ENCODE measurements at places on chromosomes 13 and 19. TPM values are rescaled to one million over a fixed set of nuclear protein-coding genes. Genes with fewer than 3 reads are reported as not detected.

- no peak for DNase-seq
- peaks cover 13% of the 10 kb centered on the region for H3K4me1 ChIP-seq
- no peaks in the 10 kb centered on the region for H3K27me3 ChIP-seq
- H3K4me3 ChIP-seq = no peak overlapping the region
- H3K36me3 ChIP-seq = peaks cover 80% of the 10 kb centered on the region
- H3K27ac ChIP-seq = no peak overlapping the region
Observed at GRCh38 chr19:2188708-2189385, 25.1 kb downstream of the DOT1L start.

NPHS1 gene
- total RNA-seq = not detected

GRCh38 chr13:114099191-114099590 lies 33.2 kb downstream of the RASA3 start:
- no peak overlapping the region for H3K27ac ChIP-seq
- H3K4me3 ChIP-seq = no peak overlapping the region
- DNase-seq = no peak
- H3K36me3 ChIP-seq = no peaks in the 10 kb centered on the region

GRCh38 chr13:59236309-59236919 lies 927.3 kb downstream of the DIAPH3 start:
- H3K36me3 ChIP-seq = no peaks in the 10 kb centered on the region
- H3K27ac ChIP-seq = no peak overlapping the region
- no peak overlapping the region for H3K4me3 ChIP-seq
- H3K4me1 ChIP-seq = no peaks in the 10 kb centered on the region
- no peaks in the 10 kb centered on the region for H3K27me3 ChIP-seq

GDF15 gene
- 2.2 TPM for total RNA-seq

- H3K27ac ChIP-seq = no peak overlapping the region
- H3K4me3 ChIP-seq = no peak overlapping the region
- no peak for DNase-seq
- no peaks in the 10 kb centered on the region for H3K4me1 ChIP-seq
- no peaks in the 10 kb centered on the region for H3K27me3 ChIP-seq
Observed at GRCh38 chr19:44284968-44285367, 19.9 kb downstream of the ZNF235 start.

DNA sequence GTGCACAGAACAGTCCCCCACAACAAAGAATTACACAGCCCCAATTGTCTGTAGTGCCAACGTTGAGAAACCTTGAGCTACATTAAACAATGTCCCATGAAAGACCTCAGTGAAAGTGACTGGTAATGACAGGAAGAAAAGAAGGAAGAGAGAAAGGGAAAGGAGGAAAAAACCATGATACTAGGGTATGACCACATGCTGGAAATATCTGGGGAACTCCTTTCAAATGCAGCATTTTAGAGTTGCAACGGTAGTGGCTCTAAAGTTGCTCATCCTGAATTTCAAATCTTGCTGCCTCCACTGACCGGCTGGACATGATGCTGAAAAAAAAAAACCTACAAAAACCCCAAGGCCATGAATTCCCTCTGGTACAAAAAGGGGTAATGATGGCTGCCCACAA lies 26.5 kb downstream of the FPR3 start:
- no peaks in the 10 kb centered on the region for H3K4me1 ChIP-seq
- H3K27me3 ChIP-seq = no peaks in the 10 kb centered on the region
- no peak overlapping the region for H3K4me3 ChIP-seq
- no peak for DNase-seq

- H3K4me1 ChIP-seq = no peaks in the 10 kb centered on the region
- DNase-seq = no peak
- H3K4me3 ChIP-seq = peak overlapping the region; percentile 94
- H3K27ac ChIP-seq = peak overlapping the region; percentile 86
Observed at GRCh38 chr19:52270266-52270885, 989 bp downstream of the ZNF766 start.

- no peaks in the 10 kb centered on the region for H3K4me1 ChIP-seq
- H3K27ac ChIP-seq = no peak overlapping the region
- DNase-seq = no peak
- no peak overlapping the region for H3K4me3 ChIP-seq
- no peaks in the 10 kb centered on the region for H3K36me3 ChIP-seq
Observed at GRCh38 chr13:33349288-33349985, 63.9 kb upstream of the STARD13 start.

- no peaks in the 10 kb centered on the region for H3K27me3 ChIP-seq
- no peak overlapping the region for H3K27ac ChIP-seq
- DNase-seq = no peak
Observed at GRCh38 chr13:27183561-27184147, 12.0 kb upstream of the USP12 start.

S1PR4 gene
- total RNA-seq = 33.7 TPM

FCER2 gene
- 359 TPM for total RNA-seq

SPINT2 gene
- total RNA-seq = 18.8 TPM

GRCh38 chr13:101218484-101218883 lies 197.8 kb downstream of the NALCN start:
- DNase-seq = no peak
- H3K4me1 ChIP-seq = no peaks in the 10 kb centered on the region
- no peaks in the 10 kb centered on the region for H3K27me3 ChIP-seq
- H3K27ac ChIP-seq = no peak overlapping the region
- H3K4me3 ChIP-seq = no peak overlapping the region
- H3K36me3 ChIP-seq = no peaks in the 10 kb centered on the region

DNA sequence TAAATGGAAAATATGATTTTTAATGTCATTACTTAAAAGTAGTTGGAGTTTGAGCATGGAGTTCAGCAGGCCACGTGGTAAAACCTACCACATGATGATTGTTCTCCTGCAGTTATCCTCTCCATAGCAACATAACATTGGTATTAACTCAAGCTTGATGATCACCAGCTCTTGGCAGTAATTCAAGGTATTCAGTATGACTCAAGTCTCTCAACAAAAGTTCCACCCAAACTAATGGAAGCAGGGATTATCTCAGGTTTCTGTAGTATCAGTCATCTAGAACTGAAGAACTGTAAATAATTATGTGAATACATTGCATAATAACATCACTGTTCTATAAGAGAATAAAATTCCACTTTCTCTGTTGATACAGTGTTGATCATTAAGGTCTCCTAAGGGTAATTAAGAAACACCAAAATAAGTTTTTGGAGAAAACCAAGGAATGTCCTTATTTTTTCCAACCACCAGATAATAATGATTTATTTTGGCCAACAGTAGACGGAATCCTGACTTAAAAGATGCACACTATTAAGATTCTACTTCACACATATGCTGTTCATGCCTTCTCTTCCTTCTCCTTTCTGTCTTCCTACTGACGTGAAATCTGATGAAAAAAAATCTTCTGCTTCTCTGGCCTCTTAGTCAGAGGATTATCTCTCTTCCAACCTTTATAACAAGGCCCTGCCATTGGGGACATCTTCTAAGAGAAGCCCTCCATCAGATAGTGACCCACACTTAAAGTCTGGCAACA lies 1092.3 kb downstream of the EFNB2 start:
- no peaks in the 10 kb centered on the region for H3K36me3 ChIP-seq
- no peak overlapping the region for H3K27ac ChIP-seq
- H3K27me3 ChIP-seq = no peaks in the 10 kb centered on the region
- no peaks in the 10 kb centered on the region for H3K4me1 ChIP-seq
- H3K4me3 ChIP-seq = no peak overlapping the region

DNA sequence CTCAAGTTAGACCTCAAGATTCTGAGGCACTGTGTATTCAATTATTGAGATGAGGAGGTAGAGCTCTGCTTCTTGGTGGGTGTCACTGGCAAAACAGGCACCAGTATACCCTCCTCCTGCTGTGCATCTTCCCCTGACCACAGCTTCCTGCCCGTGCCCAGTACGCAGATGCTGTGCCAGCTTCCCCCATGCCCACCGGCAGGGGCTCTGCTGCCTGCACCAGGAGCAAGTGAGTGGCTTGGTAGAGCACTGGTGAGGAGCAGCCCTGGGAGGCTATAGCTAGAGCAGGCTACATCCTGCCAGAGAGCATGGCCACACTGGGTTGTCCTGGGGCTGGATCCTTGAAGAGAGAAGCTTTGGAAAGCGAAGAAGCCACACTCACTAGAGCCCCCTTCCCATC lies 21.0 kb upstream of the RNF17 start:
- no peaks in the 10 kb centered on the region for H3K4me1 ChIP-seq
- H3K27ac ChIP-seq = no peak overlapping the region

DNA sequence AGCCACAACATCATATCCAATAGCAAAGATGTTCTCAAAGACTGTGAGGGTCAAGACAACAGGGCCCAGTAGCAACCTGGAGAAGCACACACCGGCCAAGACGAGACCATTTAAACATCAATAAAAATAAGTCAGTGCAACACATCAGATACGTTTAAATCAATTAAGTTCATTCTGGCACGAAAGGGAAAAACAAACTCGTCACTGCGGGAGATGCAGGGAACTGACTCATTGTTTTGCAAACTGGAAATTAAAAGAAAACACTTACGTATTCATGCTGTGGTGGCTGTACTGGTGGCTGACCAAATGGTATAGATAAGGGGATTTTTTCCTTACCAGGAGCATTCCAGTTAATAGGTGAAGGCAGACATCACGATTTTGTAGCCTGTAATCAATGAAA lies 26.3 kb upstream of the SLC15A1 start:
- H3K4me1 ChIP-seq = no peaks in the 10 kb centered on the region
- no peak overlapping the region for H3K27ac ChIP-seq
- no peak overlapping the region for H3K4me3 ChIP-seq
- no peak for DNase-seq
- no peaks in the 10 kb centered on the region for H3K27me3 ChIP-seq

DNA sequence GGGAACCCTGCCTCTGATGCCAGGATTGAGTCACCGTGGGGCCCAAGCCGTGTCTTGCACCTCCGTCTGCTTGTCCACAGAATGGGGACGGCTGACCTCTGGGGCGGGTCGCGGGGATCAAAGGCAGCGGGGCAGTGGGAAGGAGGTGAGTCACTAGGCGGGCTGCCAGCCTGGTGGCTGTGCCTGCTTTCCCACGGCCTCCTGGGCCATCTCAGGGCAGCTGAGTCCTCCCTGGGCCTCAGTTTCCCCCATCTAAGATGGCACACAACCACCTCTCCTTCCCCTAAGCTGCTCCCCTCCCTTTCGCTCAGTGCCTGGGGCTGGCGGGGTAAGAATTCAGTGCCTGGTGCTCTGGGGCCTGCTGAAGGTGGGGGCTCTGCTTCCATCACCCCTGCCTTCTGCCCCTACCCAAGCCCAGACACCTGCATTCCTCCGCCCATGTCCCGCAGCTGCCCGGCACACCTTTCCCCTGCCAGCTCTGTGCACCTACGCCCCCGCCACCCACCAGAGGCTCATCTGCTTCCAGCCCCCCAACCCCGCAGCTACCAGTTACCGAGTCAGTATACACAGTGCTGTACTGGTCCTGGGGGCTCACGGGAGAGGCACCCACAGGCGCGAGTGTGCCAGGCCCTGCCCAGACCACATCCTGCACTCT lies 3.5 kb downstream of the MKNK2 start:
- peaks cover 45% of the 10 kb centered on the region for H3K4me1 ChIP-seq
- peak overlapping the region; percentile 83 for H3K4me3 ChIP-seq
- peak overlapping the region; percentile 39 for H3K27ac ChIP-seq
- DNase-seq = no peak
- peaks cover 14% of the 10 kb centered on the region for H3K36me3 ChIP-seq

- no peaks in the 10 kb centered on the region for H3K36me3 ChIP-seq
- no peak overlapping the region for H3K4me3 ChIP-seq
- no peak for DNase-seq
- no peaks in the 10 kb centered on the region for H3K27me3 ChIP-seq
- H3K4me1 ChIP-seq = no peaks in the 10 kb centered on the region
- no peak overlapping the region for H3K27ac ChIP-seq
Observed at GRCh38 chr13:111399776-111400538, 79.5 kb downstream of the TEX29 start.

MEDAG gene
- total RNA-seq = not detected

FPR3 gene
- total RNA-seq = not detected

- no peak overlapping the region for H3K27ac ChIP-seq
- H3K4me3 ChIP-seq = no peak overlapping the region
- peaks cover 11% of the 10 kb centered on the region for H3K4me1 ChIP-seq
- no peak for DNase-seq
- H3K36me3 ChIP-seq = no peaks in the 10 kb centered on the region
Observed at GRCh38 chr13:40566811-40567210, 99.6 kb downstream of the FOXO1 start.

DNA sequence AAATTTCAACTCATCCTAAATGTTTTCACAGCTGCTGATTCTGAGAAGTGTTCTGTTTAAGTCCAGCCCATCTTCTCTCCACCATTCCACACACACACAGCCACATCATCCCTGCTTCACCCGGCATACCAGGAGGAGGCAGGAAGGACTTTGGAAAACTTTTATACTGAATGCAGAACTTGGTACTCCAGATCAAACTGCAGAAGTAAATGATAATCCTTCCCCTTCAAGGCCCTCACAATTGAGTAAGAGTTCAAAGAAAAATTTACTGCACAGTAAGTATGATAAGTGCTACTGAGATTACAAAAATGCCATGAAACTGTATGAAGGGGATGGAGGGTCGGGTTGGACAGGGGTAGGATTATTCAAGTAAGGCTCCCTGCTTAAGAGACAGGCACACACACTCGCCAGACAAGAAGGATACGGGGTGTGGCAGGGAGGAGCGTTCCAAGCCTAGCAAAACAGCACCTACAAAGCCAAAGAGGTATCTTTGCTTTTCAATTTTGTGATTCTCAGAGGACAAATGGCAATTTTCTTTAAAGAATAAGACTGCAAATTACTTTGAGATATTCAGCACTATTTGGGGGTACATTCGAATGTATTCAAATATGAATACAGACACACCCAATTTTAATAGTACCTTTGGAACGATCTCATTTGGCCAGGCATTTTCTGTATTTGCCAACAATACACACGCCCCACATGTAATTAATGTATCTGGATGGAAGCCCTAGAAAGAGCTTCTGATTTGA lies 2.5 kb downstream of the USP12 start:
- H3K4me3 ChIP-seq = peak overlapping the region; percentile 98
- no peaks in the 10 kb centered on the region for H3K27me3 ChIP-seq
- H3K27ac ChIP-seq = peak overlapping the region; percentile 89
- H3K4me1 ChIP-seq = peaks cover 13% of the 10 kb centered on the region

DNA sequence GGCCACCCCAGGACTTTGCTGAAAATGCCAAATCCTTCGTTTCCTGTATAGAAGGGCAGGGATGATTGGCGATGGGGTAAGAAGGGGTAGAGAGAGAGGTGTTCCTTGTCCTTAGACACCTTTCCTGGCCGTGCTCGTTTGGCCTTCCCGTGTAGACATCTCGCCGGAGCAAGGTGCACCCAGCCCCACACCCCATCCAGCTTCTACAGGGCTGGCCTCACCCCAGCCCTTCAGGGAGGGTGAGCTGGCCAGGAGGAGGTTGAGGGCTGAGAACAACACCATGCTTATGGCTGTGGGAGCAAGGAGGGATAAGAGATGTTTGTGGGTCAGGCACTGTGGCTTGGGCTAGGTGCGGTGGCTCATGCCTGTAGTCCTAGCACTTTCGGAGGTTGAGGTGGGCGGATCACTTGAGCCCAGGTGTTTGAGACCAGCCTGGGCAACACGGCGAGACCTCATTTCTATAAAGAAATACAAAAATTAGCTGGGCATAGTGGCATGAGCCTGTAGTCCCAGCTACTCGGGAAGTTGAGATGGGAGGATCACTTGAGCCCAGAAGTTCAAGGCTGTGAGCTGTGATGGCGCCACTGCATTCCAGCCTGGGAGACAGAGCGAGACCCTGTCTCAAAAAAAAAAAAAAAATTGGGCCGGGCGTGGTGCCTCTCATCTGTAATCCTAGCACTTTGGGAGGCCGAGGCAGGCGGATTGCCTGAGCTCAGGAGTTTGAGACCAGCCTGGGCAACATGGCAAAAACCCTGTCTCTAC lies 15.5 kb downstream of the SMARCA4 start:
- H3K27ac ChIP-seq = no peak overlapping the region
- peaks cover 30% of the 10 kb centered on the region for H3K4me1 ChIP-seq
- H3K27me3 ChIP-seq = no peaks in the 10 kb centered on the region

- no peak overlapping the region for H3K27ac ChIP-seq
- no peaks in the 10 kb centered on the region for H3K36me3 ChIP-seq
- no peak overlapping the region for H3K4me3 ChIP-seq
- H3K27me3 ChIP-seq = no peaks in the 10 kb centered on the region
Observed at GRCh38 chr19:33550768-33551167, 29.2 kb upstream of the PEPD start.

SIGLEC5 gene
- total RNA-seq = 1.1 TPM

Measured in GM12878 (cell line).